ENCODE measurements at places on chromosomes 5 and 9.

DNA sequence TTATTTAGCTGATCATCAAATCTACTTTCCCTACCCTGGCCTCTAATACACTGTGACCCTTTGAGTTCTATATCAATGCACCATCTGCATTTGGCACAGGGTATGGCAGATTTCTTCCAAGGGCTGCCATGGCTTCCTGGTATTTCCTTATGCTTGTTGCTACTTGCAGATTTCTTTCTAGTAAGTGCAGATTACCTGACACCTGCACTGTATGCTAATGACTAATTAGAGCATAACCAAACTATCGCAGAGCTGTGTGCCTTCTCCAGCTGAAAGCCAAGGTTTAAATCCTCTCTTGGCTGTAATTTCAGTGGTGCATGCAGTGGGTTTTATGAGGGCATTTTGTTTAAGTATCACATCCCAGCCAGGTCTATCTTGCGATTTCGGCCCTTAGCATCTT lies 293.7 kb downstream of the KIF4B start:
- ATAC-seq, result peak; percentile 95

DNA sequence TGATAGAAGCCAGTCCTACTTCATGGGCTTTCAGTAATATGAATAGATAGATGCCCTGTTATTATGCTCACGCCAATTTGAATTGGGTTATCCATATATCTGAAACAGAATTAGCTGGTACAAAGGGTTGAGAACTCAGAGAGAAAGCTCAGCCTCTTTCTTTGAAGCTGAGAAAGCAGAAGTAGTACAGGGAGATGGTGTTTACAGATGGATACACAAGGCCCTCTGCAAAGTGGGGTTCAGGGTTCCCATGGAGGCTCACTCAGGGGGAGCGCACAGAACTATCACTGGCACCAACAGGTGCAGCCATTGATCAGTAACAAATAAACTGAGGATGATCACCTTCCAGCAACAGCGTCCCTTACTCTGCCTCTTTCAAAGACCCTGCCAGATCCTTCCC lies 349.7 kb downstream of the ICE1 start:
- no peak for ATAC-seq

- peak; percentile 28 for ATAC-seq
These were observed 795.0 kb downstream of the EFNA5 start for GRCh38 chr5:106875591-106876297.

- ATAC-seq, result peak; percentile 45
These were observed 72.1 kb upstream of the ARAP3 start for GRCh38 chr5:141753971-141754713.

GRCh38 chr9:128891321-128892220 lies 9.6 kb downstream of the LRRC8A start:
- ATAC-seq, result peak; percentile 3

DNA sequence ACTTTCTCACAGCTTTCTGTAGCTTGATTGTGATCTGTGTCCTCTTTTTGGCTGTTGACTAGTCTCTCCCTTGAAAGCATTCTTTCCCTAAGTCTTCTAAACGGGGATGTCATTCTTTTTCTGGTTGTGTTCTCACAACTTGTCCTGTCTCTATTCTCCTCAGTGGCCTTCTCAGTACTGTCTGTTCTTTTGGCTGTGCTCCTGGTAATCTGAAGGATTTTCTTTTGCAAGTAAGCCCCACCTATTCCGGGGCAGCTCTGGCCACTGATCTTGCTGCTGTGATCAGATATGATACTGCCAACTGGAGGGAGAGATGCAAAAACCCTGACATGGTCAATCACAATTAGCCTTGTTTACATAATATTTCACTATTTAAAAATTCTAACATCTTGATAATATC lies 172.2 kb downstream of the CDC42SE2 start:
- no peak for ATAC-seq

GRCh38 chr5:112907166-112907631 lies 14.8 kb downstream of the REEP5 start:
- no peak for ATAC-seq

DNA sequence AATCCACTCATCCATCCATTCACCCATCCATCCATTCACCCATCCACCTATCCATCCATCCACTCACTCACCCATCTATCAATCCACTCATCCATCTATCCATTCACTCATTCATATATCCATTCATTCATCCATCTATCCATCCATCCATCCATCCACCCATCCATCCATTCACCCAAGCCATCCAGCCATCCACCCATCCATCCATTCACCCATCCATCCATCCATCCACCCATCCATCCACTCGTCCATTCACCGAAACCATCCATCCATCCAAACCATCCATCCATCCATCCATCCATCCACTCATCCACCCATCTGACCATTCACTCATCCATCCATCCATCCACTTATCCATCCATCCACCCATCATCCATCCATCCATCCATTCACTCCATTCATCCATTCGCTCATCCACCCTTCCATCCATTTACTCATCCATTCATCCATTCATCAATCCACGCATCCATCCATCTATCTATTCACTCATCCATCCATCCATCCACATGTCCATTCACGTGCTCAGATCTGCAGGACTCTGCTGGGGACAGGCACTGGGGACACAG lies 6.6 kb downstream of the SLC9A3 start:
- no peak for ATAC-seq

- no peak for ATAC-seq
These were observed 227.3 kb upstream of the DAPK1 start for GRCh38 chr9:87270221-87270847.

- ATAC-seq, result no peak
These were observed 2.1 kb downstream of the FGF18 start for GRCh38 chr5:171421331-171422262.

DNA sequence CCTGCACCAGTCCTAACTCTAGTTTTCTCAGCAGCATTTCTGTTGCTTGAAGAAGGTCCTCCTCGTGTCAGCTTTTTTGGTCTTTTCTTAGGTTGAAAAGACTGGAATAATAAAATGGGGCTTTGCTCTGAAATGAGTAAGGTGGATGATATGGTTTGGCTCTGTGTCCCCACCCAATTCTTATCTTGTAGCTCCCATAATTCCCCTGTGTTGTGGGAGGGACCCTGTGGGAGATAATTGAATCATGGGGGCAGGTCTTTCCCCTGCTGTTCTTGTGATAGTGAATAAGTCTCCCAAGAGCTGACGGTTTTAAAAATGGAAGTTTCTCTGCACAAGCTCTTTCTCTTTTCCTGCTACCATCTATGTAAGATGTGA lies 53.6 kb downstream of the LIX1 start:
- ATAC-seq, result no peak

GRCh38 chr5:95712347-95712958 lies 18.7 kb upstream of the RHOBTB3 start:
- peak; percentile 63 for ATAC-seq

DNA sequence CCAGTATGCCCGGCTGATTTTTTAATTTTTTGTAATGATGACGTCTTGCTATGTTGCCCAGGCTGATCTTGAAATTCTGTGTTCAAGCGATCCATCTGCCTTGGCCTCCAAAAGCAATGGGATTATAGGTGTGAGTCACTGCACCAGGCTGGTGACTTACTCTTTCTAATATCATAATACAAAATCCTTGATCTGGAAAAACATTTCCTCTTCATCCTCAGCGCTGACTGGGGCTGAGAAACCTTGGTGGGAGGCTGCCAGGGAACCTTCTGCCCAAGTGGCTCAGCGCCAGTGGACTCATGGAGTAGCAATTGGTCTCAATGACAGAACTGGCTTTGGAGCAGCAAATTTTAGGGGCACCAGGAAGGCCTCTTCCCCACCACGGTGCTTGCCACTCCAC lies 17.5 kb upstream of the SEMA4D start:
- peak; percentile 39 for ATAC-seq

- ATAC-seq, result no peak
These were observed 158.8 kb downstream of the C9orf152 start for GRCh38 chr9:110048976-110049698.

DNA sequence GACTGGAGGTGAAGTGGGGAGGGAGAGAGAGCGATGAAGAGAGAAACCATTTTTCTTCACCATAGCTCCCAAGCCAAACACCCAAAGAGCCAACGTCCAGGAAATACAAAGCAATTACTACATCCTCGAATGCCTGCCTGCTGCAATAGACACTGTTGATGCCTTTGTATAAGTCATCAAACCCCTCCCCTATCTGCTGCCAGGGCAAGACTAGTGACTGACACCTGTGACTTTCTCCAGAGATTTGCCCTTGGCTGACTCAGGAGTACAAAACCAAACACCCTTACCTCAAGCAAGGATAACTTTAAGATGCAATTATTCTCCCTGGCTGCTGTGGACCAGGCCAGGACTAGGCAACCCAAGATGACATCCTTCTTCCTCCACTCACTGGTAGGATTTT lies 81.8 kb upstream of the RASA1 start:
- ATAC-seq, result peak; percentile 55

GRCh38 chr9:74949859-74950855 lies 2.6 kb downstream of the C9orf40 start:
- no peak for ATAC-seq

DNA sequence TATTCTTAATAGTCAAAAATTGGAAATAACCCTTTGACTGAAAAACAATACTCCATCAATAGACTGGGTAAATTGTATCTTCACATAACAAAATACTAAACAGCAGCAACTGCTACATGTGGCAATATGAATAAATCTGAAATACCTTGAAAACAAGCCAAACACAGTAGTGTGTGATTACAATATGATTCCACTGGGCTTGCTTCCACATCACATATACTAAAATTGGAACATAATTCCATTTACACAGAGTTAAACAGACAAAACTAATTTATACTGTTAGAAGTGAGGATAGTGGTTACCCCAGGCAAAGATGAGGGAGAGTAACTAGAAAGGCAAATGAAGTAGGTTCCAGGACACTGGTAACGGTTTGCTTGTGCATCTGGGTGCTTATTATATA lies 20.4 kb downstream of the FNIP1 start:
- no peak for ATAC-seq

DNA sequence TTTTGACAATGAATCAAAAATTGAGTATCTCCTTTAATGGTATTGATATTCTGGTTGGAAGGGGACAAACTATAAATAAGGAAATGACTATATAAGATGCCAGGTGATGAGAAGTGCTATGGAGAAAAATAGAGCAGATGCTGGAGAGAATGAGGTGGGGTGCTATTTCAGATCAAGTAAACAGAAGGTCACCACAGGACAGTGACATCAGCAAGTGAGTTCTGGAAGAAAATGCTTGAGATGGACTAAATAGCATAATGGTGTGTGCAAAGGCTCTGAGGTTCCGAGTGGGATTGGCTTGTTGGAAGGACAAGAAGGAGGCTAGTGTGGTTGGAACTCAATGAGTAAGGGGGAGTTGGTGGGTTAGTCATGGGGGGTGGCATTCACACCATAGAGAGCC lies 157.5 kb upstream of the SGCD start:
- no peak for ATAC-seq

GRCh38 chr5:66645039-66645438 lies 48.8 kb downstream of the MAST4 start:
- ATAC-seq, result no peak

- ATAC-seq, result no peak
These were observed 48.4 kb upstream of the CDK5RAP2 start for GRCh38 chr9:120628207-120628924.

DNA sequence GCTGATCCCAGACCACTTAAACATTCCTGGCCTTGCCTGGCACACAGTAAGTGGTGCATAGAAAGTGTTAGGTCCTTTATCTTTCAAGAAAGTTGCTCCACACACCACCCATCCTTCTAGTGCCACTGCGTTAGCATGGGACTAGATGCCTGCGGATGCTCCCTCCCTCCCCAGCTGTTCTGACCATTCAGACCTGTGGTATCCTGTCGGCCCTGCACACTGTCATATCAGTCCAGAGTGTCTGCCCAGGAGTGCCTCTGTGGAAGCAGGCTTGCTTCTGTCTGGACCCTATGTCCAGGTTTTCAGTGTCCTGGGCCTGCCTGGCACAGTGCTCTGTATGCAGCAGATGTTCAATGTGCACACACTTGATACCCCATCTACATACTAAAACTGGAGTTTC lies 38.3 kb upstream of the SMU1 start:
- ATAC-seq, result no peak

DNA sequence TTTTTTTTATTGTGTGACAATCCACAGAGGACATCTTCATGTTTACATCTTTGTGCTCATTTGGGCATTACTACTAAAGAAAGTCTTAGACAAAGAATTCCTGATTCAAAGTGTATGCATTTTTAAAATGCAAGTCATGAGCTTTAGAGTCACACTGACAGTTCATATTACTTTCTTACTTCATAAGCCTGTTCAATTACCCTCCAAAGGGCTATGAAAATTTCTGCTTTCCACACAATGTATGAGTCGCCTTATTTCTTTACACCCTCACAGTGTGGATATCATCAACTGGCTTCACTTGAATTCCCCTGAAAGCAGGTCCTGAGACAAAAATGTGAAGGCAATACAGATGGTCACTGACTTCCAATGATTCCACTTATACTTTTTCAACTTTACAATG lies 280.4 kb upstream of the PTGER4 start:
- ATAC-seq, result no peak

DNA sequence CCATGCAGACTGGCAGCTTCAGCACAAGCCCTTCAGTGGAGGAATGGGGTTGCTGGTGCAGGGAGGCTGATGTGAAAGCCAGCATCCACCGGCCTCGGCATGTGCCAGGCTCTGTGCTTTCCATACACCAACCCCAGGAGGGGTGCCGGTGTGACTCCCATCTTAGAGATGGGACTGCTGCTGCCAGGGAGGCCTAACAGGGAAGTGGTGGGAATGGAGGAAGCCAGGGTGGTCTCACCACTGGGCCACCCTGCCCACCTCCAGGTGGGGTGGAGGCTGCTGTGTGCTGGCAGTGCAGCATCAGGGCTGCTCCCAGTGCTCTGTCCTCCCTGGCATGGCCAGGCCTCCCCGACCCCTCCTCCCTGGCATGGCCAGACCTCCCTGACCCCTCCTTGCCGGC lies 32.8 kb upstream of the PITX1 start:
- ATAC-seq, result no peak

GRCh38 chr5:167633931-167634341 lies 657.5 kb upstream of the WWC1 start:
- peak; percentile 15 for ATAC-seq

DNA sequence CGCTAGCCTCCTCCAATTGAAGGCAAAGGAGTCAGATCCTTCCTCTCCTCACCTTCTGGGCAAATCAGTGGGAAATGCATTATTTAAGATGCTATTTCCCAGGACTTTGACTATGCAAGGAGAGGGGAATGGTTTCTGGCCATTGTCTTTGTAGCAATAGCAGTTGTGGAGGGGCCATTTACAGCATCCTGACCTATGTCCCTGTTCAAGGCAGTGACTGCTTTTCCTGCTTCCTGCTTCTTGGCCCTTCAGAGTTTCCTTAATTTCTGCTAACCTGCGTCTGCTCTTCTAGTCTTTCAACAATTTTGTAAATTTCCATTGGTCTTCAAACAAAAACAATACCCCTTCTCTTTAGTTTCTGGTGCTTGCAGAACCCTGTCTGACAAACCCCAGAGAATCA lies 72.8 kb upstream of the PPARGC1B start:
- ATAC-seq, result no peak
